Stimulated activated CD4-positive, alpha-beta T cell treated with anti-CD3 and anti-CD28 coated beads, Interleukin-1b, Interleukin-23, amount 100 ng/mL, for 1 hour (primary cell): ENCODE measurements at places on chromosomes 3 and 15.

- no peak for DNase-seq
These were observed 244.5 kb downstream of the RBMS3 start for GRCh38 chr3:29525254-29525881.

DNA sequence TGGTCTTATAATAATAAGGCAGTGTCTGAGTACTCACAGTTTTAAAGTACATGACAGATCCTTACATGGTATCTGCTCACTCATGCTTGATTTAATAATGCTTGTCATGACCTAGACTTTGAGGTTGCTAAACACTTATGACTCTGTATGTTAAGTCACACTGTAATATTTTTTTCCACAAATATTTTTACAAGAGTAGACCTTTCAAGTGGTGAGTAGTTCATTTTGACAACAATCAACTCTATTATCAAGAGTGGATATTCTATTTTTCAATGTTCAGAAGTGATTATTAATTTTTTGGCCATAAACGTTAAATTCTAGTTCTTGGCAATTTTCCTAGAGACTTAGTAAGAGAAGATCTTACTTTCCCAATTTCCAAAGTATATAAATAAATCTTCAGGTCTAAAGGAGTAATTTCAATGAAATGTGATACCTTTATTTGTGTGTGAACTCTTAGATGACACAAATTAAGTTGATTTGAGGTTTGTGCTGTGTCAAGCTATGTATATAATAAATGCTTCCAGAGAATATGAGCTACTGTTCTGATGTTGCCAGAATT, 104.5 kb downstream of the NLGN1 start:
- DNase-seq = no peak

DNA sequence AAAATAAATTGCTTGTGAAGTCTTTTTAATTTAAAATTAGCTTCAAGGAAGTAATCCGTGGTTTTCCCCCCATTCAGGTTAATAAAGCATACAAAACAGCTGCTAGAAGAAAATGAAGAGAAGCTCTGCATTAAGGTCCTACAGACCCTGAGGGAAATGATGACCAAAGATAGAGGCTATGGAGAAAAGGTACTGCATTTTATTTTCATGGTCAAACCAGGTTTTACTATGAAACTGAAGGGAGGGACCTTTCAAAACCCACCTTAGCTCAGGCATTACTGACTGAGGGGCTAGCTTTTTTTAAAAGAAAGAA, 218.5 kb downstream of the ITPR1 start:
- no peak for DNase-seq

- DNase-seq = no peak
These were observed 3.7 kb upstream of the SH3BP5 start for GRCh38 chr3:15336057-15336456.

GRCh38 chr3:66617351-66617750, 116.5 kb upstream of the LRIG1 start:
- no peak for DNase-seq

GRCh38 chr15:34890424-34890823, 79.1 kb downstream of the AQR start:
- DNase-seq = no peak

DNA sequence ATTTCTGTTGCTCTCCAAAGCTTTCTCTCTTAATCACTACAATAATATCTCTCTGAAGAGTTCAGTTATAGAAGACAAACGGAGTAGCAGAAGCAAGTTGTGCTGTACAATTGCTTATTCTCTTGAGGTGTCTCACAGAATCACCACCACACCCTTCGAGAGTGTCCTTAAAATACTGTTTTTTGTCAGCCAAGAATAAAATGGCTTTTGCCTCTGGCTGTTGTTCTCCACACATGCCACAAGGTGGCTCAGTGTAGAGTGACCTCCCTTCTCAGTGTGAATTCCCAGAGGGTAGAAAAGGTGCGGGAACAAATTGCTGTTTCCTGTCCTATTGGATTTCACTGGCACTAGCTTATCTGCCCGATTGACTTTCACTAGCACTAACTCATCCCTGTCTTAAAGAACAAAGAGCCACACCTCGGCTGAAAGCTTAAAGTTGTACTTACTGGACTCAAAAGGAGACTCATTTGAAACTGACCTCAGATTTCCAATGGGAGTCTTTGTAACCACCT, 134.2 kb upstream of the SATB1 start:
- DNase-seq = no peak
